Stimulated activated CD4-positive, alpha-beta T cell treated with anti-CD3 and anti-CD28 coated beads, Interleukin-12 subunit alpha, Interleukin-12 subunit beta, amount 100 ng/mL, for 48 hours (primary cell): ENCODE measurements at places on chromosomes 7 and 10.

DNA sequence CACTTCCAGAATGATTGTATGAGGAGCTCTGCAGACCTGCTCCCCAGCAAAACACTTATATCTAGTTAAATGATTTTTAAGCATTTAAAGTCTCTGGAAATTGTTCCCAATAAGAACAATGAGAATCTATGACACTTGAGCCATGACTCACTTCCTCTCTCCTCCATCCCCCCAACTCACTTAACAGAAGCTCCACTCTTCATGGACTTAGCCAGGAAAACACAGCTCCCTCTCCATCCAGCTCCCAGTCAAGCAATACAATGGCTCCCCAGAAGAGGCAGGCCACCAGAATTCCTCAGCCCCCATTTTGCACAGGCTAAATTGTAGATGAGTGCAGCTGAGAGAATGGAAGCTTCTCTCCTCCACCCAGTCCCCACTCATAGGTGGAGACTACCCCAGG is 27.0 kb downstream of the AOC1 start:
- no peak for DNase-seq

GRCh38 chr10:30431435-30431911 is 2.5 kb upstream of the MAP3K8 start:
- DNase-seq, result no peak

DNA sequence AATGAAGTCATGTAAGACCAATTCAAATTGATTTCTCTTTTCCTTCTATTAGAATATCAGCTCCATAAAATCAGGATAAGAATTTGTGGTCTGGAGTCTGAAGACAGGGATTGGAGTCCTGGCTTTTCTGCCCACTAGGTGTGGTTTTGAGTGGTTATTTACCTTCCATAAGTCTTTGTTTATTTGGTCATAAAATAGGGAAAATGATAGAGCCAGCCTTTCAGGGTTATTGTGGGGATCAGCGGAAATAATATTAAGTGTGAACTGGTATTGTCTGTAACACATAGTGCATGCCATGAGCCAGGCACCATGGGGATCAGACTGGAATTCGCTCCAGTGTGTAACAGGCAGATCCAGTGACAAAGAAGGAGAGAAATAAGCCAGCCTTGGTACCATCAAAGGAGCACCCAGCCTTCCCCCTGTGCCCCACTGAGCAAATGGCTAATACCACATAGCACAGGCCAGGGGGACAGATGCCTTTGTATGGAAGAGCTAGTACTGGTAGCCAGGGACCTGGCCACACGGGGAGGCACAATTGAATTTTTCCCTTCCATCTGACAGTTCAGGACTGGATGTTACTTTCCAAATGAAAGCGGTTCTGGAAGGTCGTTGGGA is 509.7 kb upstream of the PODXL start:
- no peak for DNase-seq

GRCh38 chr7:7271094-7271874 is 88.9 kb downstream of the C1GALT1 start:
- DNase-seq, result no peak

DNA sequence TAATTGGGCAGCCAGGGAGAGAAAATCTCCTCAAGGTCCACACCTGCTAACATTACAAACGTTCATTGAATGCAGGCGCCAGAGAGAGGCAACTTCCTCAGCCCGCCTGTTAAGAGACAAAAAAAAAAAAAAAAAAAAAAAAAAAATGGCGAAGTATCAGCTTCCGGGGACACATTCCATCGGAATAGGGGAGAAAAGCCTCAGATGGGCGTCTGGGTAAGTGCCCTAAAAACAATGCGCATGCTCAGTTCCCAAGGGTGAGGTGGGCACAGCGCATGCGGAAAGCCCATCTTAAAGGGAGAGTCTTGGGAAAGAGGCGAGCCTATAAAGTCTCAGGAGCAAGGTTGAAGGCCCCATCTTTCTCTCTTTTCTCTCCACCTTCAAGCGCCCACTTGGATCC is 1139.7 kb upstream of the CELF2 start:
- DNase-seq, result no peak

GRCh38 chr7:26584987-26585665 is 279.3 kb downstream of the SKAP2 start:
- no peak for DNase-seq

- no peak for DNase-seq
These were observed 21.8 kb downstream of the RP9 start for GRCh38 chr7:33087356-33087755.

DNA sequence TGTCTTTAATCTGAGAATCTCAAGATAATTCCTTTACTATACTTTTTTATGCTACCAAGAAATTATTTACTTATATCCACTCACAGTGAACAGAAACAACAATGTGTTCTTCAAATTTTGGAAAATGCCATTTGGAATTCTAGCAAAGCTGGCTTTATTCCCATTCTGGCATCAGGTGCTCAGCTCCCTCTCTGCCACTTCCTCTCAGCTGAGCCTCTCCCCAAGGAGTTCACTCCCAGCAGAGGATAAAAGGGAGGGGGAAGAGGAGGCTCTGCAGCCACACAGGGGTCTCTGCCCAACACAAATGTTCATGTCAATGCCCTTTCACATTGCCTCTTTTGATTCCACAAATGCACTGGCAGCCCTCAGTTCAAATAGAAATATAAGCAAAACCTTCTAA is 116.9 kb downstream of the CPEB3 start:
- no peak for DNase-seq

- no peak for DNase-seq
These were observed 203.6 kb downstream of the MACC1 start for GRCh38 chr7:20013536-20013935.

DNA sequence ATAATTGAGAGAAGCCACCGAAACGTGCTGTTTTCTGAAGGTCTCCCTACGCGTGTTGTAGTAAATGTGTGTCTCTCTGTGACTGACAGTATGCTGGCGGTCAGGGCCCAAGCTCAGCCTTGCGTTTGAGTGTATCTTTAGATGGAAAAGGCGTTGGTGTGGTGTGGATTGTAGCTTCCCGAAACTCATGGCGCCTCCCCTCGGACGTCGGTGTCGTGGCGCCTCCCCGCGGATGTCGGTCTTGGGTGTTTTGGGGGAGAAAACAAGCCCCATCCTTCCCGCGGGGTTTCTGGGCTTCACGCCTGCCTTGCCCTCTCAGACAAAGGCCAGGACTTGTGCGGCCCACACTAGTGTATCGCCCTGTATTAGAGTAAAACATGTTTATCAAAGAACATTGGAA is 12.8 kb downstream of the SUN1 start:
- no peak for DNase-seq

GRCh38 chr10:103841519-103841918 is 13.9 kb downstream of the SH3PXD2A start:
- no peak for DNase-seq

GRCh38 chr7:72793791-72794190 is 34.2 kb downstream of the TYW1B start:
- DNase-seq, result no peak

GRCh38 chr10:116044801-116045248 is 228.2 kb downstream of the GFRA1 start:
- DNase-seq, result no peak

DNA sequence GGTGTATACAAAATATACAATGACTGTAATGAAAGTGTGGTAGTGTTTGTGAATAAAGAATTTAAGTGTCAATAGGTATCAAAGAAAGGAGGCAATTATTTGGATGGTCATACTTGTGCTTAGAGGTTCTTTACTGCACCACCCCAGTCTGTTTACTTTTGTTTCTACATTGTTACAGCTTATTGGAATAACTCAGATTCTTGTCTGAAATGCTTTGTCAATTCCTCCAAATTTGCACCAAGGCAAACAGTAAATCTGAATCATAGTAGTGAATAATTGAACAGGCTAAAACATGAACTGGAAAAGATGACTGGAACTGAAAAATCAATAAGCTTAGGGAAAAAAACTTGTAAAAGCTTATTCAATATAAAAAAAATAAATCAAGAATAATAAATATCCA is 319.2 kb downstream of the EXOC4 start:
- DNase-seq, result no peak

GRCh38 chr10:91616137-91616536 is 16.7 kb downstream of the PPP1R3C start:
- no peak for DNase-seq

GRCh38 chr10:69455006-69455763 is 3.9 kb downstream of the TSPAN15 start:
- DNase-seq, result no peak

GRCh38 chr7:133436014-133436428 is 183.1 kb downstream of the EXOC4 start:
- no peak for DNase-seq

DNA sequence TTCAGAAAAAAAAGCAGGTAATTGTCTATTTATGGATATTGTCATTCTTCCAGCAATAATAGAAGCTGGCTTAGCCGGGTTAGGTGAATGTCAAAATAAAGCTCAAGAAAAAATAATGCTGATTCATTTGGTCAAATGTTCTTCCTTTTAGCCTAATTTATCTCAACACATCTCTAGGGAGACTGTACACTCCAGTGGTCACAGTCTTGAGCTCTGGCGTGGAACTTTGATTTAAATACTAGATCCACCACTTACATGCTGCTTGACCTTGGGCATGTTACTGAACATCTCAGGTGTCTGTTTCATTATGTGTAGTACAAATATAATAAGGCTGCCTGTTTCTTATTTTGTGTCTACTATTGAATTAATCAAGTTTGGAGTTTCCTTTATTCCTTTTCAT is 22.0 kb downstream of the PRTFDC1 start:
- DNase-seq, result no peak

GRCh38 chr7:39130274-39130673 is 152.6 kb downstream of the POU6F2 start:
- no peak for DNase-seq

DNA sequence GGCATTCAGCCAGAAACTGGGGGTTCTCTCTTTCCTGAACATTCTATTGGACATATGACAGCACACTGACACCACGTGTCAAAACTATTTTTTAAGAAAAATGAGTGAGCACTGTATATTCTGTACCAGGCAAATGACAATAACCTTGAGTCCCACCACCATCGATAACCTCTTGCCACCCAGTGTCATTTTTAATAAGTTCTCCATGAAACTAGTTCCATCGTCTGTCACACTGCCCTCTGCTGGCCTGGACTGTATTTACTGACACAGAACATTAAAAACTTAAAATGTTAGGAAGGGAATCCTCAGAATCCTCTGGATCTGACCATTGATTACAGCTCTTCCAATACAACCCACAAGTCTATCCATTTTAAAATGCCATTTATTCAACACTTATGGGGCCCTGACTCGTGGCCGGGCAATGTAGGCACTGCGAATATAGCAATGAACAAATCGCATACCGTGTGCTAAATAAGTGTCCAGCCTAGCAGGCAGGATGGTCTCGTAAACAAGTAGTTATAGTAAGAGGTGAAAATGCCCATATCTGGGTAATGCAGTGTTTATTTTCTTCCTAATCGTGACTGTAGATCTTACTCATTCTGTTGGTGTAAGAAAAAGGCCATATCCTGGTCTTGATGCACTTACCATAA is 35.9 kb upstream of the CACNB2 start:
- peak; percentile 28 for DNase-seq

GRCh38 chr7:155791214-155791737 is 21.0 kb downstream of the SHH start:
- DNase-seq, result no peak
